ENCODE measurements at places on chromosomes 16 and 17.
A peak's percentile ranks its signal among the peaks of the same experiment; 100 is the strongest.

- no peak for DNase-seq
Measured at GRCh38 chr16:51180719-51181502, 29.8 kb upstream of the SALL1 start.

DNA sequence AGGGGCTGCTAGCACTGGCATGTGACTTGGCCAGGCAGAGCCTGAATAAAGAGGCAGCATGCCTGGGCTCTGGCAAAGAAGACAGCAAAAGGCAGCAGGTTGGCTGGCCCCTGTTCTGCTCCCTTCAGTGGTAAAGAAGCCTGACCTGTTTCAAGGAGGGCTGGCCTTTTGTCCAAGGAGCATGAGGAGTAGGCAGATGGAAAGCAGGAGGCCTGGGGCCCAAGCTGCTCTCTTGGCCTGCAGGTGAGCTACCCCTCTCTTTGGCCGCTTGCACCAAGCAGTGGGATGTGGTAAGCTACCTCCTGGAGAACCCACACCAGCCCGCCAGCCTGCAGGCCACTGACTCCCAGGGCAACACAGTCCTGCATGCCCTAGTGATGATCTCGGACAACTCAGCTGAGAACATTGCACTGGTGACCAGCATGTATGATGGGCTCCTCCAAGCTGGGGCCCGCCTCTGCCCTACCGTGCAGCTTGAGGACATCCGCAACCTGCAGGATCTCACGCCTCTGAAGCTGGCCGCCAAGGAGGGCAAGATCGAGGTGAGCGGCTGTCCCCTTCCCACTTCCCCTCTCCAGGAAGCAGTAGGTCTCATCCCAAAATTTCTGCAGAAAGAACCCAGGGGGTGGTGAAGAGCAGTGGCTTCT is 8.0 kb downstream of the TRPV2 start:
- DNase-seq = no peak

DNA sequence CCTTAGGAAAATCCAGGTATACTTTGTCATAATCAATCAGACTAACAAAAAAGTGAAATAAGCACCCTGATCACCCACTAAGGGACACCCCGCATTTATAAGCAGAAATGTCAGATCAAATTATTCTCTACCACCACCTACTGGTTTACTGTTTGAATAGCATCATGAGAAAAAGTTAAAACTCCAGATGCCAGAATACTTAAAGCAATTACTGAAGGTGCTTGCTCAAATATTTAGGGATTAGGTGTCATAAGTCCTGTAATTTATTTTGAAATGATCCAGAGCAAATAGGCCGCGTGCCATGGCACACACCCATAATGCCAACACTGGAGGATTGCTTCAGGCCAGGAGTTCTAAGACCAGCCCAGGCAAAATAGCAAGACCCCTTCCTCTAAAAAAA is 2.3 kb downstream of the TOP2A start:
- DNase-seq = no peak

GRCh38 chr16:3074860-3075522 is 9.6 kb downstream of the IL32 start:
- DNase-seq = no peak

DNA sequence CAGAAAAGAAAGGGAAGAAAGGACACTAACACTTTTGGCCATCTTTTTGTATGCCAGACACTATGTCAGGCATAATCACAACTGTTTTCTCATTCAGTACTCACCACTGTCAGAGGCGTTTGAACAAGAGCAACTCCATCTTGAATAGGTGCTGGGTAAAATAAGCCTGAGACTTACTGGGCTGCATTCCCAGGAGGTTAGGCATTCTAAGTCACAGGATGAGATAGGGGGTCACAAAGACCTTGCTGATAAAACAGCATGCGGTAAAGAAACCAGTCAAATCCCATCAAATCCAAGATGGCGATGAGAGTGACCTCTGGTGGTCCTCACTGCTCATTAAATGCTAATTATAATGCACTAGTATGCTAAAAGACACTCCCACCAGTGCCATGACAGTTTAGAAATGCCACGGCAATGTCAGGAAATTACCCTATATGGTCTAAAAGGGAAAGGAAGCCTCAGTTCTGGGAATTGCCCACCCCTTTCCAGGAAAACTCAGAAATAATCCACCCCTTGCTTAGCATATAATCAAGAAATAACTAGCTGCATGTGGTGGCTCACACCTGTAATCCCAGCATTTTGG is 14.9 kb upstream of the LYRM9 start:
- no peak for DNase-seq

DNA sequence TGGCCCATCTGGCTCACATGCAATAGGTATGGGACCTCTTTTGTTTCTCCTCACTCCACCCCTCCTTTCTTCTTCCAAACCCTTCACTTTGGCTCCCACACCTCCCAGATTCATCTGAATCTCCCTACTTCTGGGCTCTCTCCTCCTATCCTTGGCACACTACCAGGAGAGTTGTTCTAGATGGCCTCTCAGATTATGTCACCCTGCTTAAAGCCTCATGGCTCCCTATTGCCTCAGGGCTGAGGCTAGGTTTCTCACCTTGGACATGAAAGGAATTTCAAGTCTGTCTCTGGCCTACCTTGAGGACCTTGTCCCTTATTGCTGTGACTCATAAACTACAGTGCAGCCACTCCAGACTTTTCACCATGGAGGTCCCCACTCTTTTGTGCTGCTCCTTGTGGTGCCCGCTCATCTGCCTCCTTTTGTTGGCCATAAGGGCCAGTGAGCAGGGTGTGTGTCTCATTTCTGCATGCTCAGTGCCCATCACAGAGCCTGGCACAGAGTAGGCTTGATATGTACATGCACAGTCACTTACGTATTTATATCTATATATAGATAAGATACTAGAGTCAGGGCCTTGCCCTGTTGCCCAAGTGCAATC is 1.0 kb upstream of the MFAP4 start:
- DNase-seq = no peak

- DNase-seq = no peak
Measured at GRCh38 chr16:15686287-15686686, 36.2 kb downstream of the NDE1 start.

DNA sequence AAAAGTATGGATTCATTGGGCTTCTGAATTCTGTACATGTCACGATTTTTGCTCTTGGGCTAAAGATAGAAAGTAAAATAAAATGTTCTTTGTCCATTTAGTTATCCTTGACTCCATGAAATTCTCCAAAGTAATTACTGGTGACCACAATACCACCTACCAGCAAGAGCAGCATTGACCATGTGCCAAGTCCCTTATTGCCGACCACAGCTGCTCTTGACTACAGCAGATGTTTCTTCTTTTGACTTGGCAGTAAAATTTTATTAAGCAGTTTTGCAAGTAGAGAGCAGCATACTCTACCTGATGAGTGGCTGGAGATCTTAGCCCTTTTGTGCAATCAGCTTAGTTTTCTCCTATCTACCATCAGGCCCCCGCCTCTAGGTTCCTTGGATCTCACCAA is 152.2 kb upstream of the TBX2 start:
- no peak for DNase-seq

DNA sequence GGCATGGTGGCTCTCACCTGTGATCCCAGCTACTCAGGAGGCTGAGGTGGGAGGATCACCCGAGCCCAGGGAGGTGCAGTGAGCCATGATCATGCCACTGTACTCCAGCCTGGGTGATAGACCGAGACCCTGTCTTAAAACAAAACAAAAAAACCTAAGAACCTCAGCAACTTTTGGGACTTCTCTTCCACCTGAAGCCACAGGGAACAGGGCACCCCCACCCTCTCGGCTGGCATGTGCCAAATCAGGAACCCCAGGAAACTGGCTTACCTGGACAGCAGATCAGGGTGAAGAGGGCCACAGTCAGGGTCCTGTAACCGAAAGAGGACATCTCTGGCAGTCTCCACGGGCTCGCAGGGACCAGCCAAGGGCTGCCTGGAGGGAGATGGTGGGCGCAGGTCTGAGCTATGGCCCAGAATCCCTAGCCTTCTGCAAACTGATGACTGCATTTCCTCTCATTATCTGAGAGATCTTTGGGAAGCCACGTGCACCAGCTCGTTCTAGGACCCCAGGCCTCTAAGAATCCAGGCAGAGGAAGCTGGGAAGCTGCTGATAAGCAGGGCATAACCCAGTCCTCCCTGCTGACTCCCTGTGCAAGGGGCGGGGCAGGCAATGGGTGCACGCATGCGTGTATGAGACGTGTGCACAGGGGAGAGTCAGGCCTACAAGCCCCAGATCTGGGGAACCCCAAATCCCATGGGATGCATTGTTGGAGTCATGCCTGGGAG is 8.4 kb downstream of the PRR29 start:
- peak; percentile 86 for DNase-seq

GRCh38 chr17:43033948-43034881 is 9.2 kb downstream of the RND2 start:
- no peak for DNase-seq

DNA sequence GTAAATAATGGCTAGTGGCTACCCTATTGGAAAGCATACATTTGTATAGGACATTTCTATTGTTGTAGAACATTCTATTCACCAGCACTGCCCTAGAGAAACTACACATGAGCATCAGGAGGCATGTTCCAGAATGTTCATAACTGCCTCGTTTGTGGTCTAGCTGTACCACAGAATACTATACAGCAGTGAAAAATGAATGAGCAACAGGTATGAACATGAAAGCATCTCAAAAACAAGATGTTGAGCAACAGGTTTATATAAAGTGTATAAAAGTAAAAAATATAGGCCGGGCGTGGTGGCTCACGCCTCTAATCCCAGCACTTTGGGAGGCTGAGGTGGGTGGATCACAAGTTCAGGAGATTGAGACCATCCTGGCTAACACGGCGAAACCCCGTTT is 91.7 kb downstream of the BMERB1 start:
- no peak for DNase-seq

- peak; percentile 92 for DNase-seq
Measured at GRCh38 chr16:47492428-47493377, 31.6 kb downstream of the PHKB start.

- DNase-seq = no peak
Measured at GRCh38 chr17:27564463-27564862, 66.5 kb upstream of the LGALS9 start.

GRCh38 chr16:6667393-6667792 is 665.3 kb upstream of the RBFOX1 start:
- DNase-seq = no peak

DNA sequence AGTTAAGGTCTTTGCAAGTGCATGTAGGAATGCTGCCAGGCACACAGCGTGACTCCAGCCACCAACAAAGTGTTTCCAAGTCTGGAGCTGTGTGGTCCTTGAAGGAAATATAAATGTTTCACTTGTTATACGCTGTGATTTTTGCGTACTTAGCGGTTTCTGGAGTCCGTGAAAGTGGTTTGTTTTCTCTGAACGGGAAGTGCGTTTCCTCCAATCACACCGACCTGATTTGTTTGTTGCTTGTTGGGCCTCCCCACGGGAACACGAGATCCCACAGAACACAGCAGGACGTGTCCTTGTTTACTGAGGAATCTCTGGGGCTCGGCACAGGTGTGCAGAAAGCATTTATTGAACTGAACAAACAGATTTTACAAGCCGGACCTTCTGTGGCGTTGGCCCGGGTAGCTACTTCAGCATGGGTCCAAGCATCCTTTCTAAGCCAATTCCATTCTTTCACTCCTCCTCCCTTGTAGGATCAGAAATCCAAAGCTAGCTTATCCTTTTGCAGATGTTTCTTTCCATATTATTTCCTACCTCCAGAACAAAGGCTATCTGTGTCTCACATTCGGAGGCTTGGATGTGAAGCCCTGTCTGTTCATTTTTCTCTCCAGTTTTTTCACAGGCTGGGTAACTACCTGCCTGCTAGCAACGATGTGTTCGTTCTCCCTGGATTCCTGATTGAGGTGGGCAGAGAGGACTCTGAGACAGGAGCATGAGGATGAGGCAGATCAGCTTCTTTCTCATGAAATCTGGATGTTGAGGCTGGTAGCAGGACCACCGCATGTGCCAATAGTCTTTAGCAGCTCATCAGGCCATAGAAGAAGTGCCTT is 44.6 kb downstream of the ABAT start:
- DNase-seq = no peak

- DNase-seq = no peak
Measured at GRCh38 chr16:28549301-28549899, 4.3 kb upstream of the SGF29 start.

GRCh38 chr17:41340934-41341861 is 9.4 kb downstream of the KRT33A start:
- DNase-seq = no peak

GRCh38 chr16:1188432-1189189 is 35.7 kb downstream of the CACNA1H start:
- DNase-seq = peak; percentile 78

DNA sequence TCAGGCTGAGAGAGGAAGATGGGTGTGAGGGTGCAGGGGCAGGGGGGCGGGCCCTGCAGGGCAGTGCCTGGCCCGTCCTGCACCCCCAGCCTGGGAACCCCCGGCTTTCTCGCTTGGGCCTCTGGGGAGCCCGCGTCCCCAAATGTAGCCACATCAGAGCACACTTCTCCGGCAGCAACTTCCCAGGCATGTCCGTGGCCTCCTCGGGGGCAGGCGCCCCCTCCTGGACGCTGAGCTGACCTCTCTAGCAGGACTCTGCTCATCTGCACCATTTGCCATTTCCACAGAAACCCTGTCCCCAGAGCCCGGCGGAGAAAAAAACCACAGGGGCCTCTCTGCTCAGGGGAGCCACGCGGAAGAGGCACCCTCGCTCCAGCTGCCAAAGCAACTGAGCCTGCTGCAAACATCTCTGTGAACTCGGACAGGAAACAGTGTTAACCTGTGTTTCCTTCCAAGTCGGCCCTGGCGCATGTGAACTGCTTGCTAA is 63.4 kb downstream of the KLHDC4 start:
- no peak for DNase-seq

DNA sequence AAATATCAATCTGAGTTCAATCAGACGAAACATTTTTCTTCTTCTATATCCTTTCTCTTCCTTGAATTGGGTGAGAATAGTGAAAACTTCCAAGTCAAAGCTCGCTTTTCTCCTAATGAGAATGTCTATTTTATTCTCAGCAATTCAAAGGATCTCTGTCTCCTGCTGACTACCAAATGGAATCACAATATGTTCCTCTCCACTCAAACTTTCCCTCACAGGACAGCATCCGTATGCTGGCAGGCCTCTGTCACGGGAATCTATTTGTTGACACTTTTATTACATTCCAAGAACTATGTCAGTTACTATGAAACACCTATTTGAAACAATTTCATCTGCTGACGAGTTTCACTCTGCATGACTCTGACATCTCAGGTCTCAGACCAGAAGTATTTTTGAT is 1196.6 kb downstream of the CDH11 start:
- DNase-seq = no peak

- DNase-seq = no peak
Measured at GRCh38 chr16:78889346-78889745, 711.2 kb downstream of the MAF start.

DNA sequence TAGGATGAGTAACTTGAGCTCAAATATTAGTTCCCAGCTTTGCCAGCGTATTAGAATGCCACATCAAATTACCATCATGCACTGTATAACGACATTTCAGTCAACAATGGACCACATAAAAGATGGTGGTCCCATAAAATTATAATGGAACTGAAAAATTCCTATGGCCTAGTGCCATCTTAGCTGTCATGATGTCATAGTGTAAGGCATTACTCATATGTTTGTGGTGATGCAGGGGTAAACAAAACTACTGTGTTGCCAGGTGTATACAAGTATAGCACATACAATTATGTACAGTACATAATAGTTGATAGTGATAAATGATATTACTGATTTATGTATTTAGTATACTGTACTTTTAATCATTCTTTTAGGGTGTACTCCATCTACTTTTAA is 54.4 kb upstream of the NETO2 start:
- no peak for DNase-seq

- DNase-seq = peak; percentile 25
Measured at GRCh38 chr17:4177806-4178205, 34.8 kb downstream of the CYB5D2 start.

- DNase-seq = no peak
Measured at GRCh38 chr16:85844786-85845185, 45.3 kb downstream of the COX4I1 start.
